ENCODE measurements at places on chromosomes 6 and 20.
A peak's percentile ranks its signal among the peaks of the same experiment; 100 is the strongest.

DNA sequence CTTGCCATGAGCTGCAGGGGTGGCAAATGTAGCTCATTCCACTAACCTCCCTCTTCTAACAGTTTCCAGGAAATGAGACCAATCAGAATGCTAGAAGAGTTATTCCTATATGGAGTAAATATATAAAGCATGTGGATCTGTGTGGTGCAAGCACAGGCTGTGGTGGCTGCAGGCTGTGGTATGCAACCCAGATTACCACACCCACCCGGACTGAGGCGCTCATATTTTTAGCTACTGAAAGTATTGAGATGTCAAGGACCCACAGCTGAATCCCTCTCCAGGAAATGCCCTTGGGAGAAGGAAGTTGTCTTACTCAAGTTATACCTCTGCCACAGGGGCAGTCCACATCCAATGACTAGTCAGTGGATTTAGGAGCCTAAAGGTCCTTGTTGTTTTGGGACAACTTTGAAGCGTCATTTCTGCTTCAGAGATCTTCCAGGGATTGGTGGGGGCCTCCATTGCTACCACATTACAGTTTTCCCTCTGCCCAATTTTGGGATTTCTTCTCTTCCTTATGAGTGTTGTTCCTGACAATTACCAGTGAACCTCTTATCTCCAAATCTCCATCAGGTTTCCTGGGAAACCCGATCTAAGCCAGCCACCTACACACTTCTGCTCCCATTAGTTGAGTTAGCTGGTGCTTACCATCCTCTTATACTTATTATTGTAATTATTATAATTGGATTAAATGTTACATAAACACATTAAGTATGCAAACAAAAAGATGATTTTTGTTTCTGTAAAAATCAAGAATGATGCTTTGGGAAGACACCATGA is 12.1 kb upstream of the REPS1 start:
- peak; percentile 41 for DNase-seq

GRCh38 chr6:111555036-111555435 is 50.6 kb downstream of the TRAF3IP2 start:
- DNase-seq = no peak

DNA sequence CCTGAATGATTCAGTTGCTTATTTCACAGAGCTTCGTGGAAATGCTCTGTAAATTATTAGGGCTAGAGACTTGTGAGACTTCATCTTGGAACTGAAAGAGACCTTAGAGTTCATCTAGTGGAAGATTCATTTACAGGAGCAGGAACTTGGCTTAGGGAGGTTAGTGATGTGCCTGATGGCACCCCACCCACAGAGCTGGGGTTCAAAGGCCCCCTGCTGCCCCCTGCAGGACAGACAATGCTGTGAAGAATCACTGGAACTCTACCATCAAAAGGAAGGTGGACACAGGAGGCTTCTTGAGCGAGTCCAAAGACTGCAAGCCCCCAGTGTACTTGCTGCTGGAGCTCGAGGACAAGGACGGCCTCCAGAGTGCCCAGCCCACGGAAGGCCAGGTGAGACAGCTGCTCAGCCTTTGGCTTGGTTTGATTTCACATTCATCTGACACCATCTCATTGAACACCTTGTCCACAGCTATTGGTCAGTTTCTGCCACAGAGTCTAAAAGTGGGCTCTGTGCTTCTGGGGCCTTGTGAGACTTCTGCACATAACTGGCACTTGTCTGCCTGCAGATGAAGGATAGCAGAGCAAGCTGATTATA is 25.1 kb downstream of the MYBL2 start:
- DNase-seq = peak; percentile 63

DNA sequence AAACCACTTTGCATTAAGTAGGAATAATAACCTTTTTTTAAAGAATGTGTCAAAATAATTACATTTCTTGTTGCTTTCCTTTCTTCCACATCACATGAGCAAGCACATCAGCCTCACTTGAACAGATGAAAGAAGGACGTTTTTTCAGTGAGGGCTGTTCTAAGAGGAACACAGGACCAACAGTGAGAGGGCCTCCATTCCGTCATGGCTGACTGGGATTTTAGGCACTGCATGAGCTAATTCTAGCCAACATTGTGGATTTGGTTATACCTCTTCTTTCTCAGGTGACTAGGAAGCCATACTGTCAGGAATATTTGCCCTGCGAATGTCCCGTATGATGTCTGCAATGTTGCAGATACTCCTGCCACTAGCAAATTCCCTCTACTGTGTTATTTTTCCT is 87.6 kb downstream of the LINC00237 start:
- no peak for DNase-seq

DNA sequence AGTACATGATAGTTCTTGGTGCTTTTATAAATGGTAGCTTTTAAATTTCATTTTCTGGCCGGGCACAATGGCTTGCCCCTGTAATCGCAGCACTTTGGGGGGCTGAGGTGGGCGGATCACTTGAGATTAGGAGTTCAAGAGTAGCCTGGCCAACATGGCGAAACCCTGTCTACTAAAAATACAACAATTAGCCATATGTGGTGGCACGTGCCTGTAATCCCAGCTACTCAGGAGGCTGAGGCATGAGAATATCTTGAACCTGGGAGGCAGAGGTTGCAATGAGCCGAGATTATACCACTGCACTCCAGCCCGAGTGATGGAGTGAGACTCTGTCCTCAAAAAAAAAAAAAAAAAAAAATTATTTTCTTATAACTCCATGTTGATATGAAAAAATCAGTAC is 36.0 kb downstream of the LRRN4 start:
- DNase-seq = no peak

DNA sequence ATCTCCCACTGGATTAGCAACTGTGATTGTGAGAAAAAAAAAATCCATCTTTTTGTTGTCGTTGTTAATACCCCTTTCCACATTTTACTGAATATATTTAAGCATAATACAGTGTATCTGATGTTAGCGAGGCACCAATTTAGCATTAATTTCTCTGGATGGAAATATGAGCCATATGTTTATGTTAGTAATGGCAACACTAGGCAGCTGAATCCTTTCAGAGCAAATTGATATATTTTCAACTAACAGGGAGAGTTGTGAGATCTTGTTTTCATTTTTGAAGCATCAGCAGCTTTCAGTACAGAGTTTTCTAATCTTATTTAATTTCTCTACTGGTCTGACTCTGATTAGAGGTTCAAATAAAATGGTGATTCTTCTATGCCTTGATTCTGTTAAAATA is 84.8 kb upstream of the HDAC2 start:
- no peak for DNase-seq

DNA sequence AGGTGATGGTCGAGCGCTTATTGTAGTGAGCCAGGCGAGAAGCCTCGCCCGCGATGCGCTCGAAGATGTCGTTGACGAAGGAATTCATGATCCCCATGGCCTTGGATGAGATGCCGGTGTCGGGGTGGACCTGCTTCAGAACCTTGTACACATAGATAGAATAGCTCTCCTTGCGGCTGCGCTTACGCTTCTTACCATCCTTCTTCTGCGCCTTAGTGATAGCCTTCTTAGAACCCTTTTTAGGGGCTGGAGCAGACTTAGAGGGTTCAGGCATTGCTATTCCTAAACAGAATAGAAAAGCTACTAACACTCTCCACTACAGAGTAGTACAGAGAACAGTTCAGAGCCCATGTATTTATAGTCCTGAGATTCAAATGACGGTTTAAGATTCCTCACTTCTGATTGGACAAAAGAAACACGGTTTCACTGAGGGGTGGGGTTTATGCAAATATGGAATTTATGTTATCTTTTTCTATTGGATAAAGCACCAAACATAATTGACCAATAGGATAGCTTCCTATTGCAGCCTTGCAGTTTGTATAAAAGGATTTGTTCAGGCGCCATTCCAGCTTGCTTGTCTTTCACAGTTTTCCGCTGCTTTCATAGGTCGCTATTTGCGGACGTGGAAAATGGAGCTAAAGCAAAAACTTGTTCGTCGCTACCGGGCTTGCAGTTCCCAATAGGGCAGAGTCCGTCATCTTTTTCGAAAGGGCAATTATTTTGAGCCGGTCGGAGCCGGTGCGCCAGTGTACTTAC is 43.7 kb upstream of the HFE start:
- DNase-seq = peak; percentile 50

GRCh38 chr6:121612927-121613326 is 177.5 kb downstream of the GJA1 start:
- DNase-seq = no peak

DNA sequence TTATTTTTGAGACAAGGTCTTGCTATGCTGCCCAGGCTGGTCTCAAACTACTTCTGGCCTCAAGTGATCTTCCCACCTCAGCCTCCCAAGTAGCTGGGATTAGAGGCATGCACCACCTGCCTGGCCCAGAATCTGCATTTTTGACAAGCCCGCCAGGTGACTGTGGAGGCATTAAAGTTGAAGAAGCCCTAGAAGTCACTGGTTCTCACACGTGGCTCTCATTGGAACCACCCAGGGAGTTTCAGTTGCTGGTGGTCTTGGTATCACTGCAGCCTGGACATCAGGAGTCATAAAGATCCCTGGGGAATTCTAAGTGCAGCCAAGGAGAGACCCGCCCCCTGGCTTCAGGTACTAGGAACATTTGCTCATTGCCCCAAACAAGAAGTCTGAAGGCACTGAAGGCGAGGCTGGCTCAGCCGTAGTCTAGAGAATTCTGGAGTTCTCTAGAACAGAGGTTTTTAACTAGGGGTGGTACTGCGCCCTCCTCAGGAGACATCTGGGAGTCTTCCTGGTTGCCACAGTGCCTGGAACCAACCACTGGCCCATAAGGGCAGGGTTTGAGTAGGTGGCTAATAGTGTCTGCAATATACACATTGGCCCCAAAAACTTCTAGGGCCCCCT is 182.8 kb downstream of the ZMYND8 start:
- no peak for DNase-seq

DNA sequence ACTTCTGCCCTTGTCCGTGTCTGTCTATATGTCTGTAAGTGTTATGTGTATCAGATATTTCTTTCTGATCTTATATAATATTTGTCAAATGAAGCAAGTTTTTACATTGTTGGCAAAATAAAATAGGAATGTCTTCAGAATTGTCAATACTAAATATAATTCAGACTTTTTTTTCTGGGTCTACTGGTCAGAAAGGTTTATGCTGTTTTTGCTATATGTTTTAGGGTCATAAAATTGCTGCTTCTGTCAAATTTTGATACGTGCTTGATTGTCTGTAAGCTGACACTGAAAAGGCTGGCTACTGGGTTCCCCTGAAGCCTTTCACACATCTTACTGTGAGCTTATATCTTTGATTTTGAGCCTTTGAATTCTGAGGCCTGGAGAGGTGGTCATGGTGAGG is 20.1 kb downstream of the LGSN start:
- DNase-seq = no peak

- no peak for DNase-seq
Measured at GRCh38 chr6:31126396-31127175, 6.3 kb upstream of the CDSN start.

DNA sequence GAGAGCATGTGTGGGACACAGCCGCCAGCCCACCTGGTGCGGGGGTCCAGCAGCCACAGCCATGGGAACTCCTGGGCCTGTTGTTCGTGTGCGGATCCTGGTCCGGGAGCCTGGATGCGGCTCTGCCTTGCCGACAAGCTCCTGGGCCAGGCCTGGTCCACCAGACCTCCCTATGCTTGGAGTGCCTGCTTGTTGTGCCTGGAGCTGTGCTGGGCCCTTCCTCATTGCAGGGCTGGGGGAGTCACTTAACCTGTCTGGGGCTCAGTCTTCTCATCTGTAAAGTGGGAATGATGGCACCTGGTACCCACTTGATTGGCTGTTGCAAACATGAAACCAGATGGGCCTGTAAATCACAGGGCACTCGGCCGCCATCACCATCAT is 2.6 kb upstream of the OSBPL2 start:
- no peak for DNase-seq

- no peak for DNase-seq
Measured at GRCh38 chr6:139538366-139538765, 163.9 kb upstream of the CITED2 start.

DNA sequence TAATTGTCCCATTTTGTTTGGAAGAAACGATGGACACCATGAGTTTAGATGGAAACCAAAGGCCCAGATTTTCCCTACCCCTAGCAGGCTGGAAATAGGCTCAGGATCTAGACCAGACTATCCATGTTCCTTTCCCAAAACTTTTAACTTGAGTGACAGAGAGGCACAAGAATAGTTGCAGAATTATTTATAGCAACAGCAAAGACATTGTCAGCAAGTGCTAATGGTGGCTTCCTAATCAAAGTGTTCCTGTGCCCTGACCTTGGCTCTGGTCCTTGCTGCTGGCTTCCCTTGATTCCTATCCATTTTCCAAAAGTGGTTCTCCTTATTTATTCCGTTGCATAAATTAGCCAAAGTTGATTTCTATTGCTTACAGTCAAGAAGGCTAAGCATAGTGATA is 103.1 kb downstream of the RNGTT start:
- no peak for DNase-seq

GRCh38 chr20:35618263-35619131 is 2.9 kb downstream of the SPAG4 start:
- no peak for DNase-seq

DNA sequence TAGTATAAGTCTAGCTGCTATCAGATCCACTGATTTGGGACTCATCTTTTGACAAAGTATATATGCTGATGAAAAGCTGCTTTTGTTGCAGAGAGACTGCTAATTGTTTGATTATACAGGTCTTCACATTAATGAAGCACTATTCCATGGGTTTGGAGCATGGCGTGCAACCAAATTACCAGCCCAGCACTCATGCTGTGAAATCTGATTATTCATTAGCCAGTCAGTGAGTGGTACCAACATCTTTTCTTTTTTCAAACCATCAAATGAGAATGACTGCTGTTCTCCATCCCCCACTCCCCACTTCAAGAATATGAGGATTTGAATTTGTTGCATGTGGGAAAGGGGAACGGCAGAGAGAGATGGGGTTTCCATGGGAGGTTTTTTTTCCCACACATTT is 91.3 kb downstream of the ID4 start:
- DNase-seq = no peak

- no peak for DNase-seq
Measured at GRCh38 chr6:42260396-42260888, 42.8 kb upstream of the MRPS10 start.

DNA sequence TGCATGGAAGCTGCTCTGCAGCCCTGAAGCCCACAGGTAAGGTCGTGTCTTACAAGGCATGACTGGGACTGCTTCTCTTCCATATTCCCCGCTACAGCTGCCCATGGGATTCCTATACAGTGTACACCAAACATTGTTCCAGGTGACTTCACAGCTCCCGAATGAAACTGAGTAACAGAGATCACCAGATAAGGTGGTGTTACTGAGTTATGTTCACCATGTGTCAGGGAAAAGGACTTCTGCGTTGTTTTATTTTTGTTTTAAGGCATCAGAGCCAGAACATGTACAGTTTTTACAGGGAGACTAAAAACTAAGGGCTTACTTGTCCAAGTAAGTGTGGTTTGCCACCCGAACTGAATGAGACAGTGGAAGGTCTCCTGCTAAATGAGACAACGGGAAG is 138.3 kb downstream of the CD83 start:
- DNase-seq = no peak

GRCh38 chr20:38217791-38218565 is 42.6 kb downstream of the KIAA1755 start:
- no peak for DNase-seq

All from AML-193 (cell line).